ENCODE measurements at places on chromosomes 11 and 22.

- no peak for DNase-seq
These were observed 9.4 kb downstream of the NPTXR start for GRCh38 chr22:38834215-38834953.

GRCh38 chr11:61377461-61378160, 14.8 kb upstream of the TMEM216 start:
- DNase-seq, result no peak

GRCh38 chr11:122082205-122082604, 33.8 kb downstream of the BLID start:
- no peak for DNase-seq

- DNase-seq, result no peak
These were observed 7.6 kb upstream of the CDC42EP1 start for GRCh38 chr22:37552524-37553163.

GRCh38 chr11:88656283-88656682, 318.7 kb upstream of the CTSC start:
- no peak for DNase-seq

GRCh38 chr22:44033694-44034093, 9.6 kb downstream of the PARVB start:
- DNase-seq, result no peak

- DNase-seq, result no peak
These were observed 21.1 kb upstream of the RDX start for GRCh38 chr11:110317516-110317932.

GRCh38 chr11:61905801-61906521, 11.4 kb downstream of the RAB3IL1 start:
- DNase-seq, result no peak

- no peak for DNase-seq
These were observed 64.7 kb downstream of the ELFN2 start for GRCh38 chr22:37362621-37363020.

GRCh38 chr11:723120-723883, 17.3 kb downstream of the EPS8L2 start:
- peak; percentile 63 for DNase-seq

DNA sequence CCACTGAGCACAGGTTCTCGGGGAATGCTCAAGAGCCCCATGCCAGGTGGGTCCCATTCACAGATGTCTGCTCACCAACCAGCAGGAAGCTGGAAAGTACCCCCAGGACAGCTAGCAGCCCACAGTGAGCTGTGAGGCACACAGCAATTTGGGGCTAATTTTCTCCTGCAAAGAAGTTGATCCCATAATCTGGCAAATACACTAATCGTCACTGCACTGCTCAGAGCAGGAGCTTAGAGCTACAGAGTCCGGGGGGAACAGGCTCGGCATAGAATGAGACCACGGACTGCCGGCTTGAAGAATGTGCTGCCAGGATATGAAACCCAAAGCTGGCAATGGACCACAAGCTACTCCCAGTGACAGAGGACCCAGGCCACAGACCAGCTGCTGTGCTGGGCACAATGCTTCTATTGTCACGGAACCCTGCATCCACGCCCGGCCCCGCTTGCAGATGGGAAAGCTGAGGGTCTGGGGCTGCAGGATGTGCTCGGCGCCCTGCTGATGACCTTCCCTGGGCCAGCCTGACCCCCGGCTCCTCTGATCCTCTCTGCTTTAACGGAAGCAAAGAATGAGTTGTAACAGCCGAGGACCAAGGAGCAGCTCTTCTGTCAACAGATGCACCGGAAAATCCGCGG, 239.7 kb downstream of the CTTN start:
- DNase-seq, result no peak

Measured in CD4-positive, alpha-beta T cell treated with Interleukin-1 beta for 1 hour (primary cell).